Small intestine (tissue), 16 donors: ENCODE measurements at places on chromosomes 13 and 19.

- H3K36me3 ChIP-seq, result no peaks in the 10 kb centered on the region
- no peak for DNase-seq
- H3K27me3 ChIP-seq, result peaks cover 46% of the 10 kb centered on the region
- H3K4me3 ChIP-seq, result no peak overlapping the region
- H3K4me1 ChIP-seq, result peaks cover 2% of the 10 kb centered on the region
Measured at GRCh38 chr13:99966064-99966805, 5.3 kb downstream of the ZIC5 start.

DNA sequence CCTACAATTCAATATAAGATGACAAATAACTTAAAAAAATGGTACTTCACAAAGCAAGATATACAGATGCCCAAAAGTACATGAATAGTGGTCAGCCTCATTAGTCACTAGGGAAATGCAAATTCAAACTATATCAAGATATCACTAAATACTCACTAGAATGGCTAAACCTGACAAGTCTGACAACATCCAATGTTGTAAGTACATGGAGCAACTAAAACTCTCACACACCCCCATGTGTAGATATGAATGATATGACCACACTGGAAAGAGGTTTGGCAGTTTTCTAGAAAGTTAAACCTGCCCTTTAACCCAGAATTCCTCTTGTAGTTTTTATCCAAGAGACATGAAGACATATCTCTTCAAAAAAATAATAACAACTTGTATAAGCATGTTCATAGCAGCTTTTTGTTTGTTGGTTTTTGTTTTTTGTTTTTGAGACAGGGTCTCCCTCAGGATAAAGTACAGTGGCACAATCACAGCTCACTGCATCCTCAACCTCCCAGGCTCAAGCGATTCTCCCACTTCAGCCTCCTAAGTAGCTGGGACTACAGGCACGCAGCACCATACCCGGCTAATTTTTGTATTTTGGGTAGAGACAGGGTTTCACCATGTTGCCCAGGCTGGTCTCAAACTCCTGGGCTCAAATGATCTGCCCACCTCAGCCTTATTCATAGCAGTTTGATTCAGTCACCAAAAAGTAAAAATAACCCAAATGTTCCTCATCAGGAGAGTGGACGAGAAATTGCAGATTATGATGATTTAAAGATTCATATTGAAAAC lies 55.1 kb downstream of the RFX2 start:
- H3K36me3 ChIP-seq, result peaks cover 4% of the 10 kb centered on the region
- H3K4me3 ChIP-seq, result no peak overlapping the region
- H3K27ac ChIP-seq, result peak overlapping the region; percentile 11
- no peaks in the 10 kb centered on the region for H3K4me1 ChIP-seq
- H3K27me3 ChIP-seq, result no peaks in the 10 kb centered on the region

DNA sequence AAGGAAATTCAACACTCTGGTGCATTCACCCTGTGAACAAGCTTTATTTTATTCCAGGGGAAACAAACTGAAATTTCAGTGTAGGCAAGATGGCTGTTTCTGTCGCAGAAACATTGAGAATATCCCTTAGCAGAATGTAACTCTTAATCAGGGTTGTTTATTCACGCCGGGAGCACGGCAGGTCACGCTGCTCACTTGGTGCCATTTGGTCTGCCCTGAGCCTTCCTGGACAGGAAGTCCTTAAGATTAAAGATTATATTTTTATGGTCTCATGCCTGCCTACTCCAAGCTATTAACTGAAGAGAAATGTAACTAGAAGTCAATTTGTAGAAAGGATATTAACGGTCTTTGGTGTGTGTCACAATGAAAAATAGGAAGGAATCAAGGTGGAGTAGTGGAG lies 185.3 kb upstream of the ARGLU1 start:
- H3K4me3 ChIP-seq, result no peak overlapping the region
- H3K27ac ChIP-seq, result no peak overlapping the region
- peaks cover 3% of the 10 kb centered on the region for H3K4me1 ChIP-seq
- H3K27me3 ChIP-seq, result no peaks in the 10 kb centered on the region
- peak; percentile 51 for DNase-seq

DNA sequence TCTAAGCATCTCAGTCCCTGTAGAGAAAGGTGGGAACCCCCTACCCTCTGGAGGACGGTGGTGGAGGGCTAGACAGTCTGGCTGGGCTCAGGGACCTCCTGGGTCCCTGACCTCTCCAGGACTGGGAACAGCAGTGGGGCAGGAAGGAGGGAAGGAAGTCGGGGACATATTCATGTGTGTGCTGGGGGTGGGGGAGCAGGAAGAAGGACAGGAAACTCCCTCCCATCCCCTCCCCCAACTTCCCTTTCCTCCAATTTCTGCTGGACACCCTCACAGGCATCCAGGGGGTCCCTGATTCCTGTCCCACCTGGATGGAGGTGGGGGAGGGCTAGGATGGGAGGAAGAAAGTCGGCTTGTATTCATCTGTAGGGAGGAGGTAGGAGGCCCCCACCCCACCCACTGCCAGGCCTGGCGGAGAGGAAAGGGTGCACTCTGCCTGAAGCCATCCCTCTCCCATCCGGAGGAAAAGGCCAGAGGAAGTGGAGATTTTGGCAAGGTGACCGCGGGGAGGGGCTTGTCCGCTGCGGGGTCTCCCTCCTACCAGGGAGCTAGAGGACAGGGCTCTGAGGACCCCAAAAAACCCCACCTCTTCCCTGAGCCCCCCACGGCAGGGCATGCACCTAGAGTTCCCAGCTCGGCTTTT lies 2.3 kb downstream of the NOVA2 start:
- no peak for DNase-seq
- no peaks in the 10 kb centered on the region for H3K4me1 ChIP-seq
- no peak overlapping the region for H3K4me3 ChIP-seq
- no peaks in the 10 kb centered on the region for H3K36me3 ChIP-seq
- peaks cover 67% of the 10 kb centered on the region for H3K27me3 ChIP-seq
- H3K27ac ChIP-seq, result no peak overlapping the region

- H3K4me3 ChIP-seq, result no peak overlapping the region
- no peaks in the 10 kb centered on the region for H3K27me3 ChIP-seq
- H3K36me3 ChIP-seq, result no peaks in the 10 kb centered on the region
Measured at GRCh38 chr19:21698215-21698614, 69.2 kb downstream of the ZNF100 start.

DNA sequence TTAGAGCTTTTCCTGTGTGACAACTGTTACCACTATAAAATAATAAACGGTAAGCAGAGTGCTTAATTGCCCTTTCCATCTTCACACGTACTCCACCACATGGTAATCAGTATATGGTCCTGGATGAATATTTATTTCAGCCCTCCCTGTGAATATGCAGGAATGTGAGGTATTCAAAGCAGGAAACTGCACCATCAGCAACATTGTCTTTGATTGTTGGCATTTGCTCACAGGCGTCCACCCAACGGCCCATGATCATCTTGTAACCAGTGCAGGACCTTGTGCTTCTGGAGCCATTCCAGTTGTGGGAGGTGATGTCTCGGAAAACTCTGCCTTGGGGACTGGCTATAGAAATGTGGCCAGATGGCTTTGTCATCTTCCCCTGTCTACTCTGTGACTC lies 132.6 kb downstream of the COG6 start:
- no peaks in the 10 kb centered on the region for H3K27me3 ChIP-seq
- no peak overlapping the region for H3K27ac ChIP-seq
- H3K4me1 ChIP-seq, result no peaks in the 10 kb centered on the region
- no peak overlapping the region for H3K4me3 ChIP-seq

DNA sequence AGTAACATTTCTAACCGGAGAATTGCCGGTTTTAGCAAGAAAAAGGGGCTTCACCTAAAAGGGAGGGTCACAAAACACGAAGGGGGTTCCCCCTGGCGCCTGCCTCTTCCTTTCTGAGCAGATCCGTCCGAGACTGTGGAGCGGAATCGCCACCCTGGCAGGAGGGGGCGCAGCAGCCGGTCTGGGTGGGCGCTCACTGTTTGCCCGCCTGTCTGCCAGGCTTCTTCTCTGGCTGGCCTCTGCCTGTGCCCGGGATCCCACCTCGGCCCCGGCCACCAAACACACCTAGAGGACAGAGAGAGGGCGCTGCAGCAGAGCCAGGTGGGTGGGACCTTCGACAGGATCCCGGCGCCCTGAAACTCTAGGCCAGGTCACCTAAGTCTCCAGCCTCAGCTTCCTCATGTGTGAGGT lies 15.6 kb downstream of the LSM4 start:
- H3K4me1 ChIP-seq, result peaks cover 7% of the 10 kb centered on the region
- H3K27ac ChIP-seq, result peak overlapping the region; percentile 50
- H3K4me3 ChIP-seq, result no peak overlapping the region
- no peaks in the 10 kb centered on the region for H3K27me3 ChIP-seq
- DNase-seq, result no peak
- peaks cover 71% of the 10 kb centered on the region for H3K36me3 ChIP-seq

- DNase-seq, result no peak
- H3K27ac ChIP-seq, result no peak overlapping the region
- H3K4me3 ChIP-seq, result no peak overlapping the region
- H3K4me1 ChIP-seq, result no peaks in the 10 kb centered on the region
Measured at GRCh38 chr13:86121881-86122280, 322.7 kb upstream of the SLITRK6 start.
